Left kidney (tissue), 8 donors: ENCODE measurements at places on chromosomes 2 and 18.

DNA sequence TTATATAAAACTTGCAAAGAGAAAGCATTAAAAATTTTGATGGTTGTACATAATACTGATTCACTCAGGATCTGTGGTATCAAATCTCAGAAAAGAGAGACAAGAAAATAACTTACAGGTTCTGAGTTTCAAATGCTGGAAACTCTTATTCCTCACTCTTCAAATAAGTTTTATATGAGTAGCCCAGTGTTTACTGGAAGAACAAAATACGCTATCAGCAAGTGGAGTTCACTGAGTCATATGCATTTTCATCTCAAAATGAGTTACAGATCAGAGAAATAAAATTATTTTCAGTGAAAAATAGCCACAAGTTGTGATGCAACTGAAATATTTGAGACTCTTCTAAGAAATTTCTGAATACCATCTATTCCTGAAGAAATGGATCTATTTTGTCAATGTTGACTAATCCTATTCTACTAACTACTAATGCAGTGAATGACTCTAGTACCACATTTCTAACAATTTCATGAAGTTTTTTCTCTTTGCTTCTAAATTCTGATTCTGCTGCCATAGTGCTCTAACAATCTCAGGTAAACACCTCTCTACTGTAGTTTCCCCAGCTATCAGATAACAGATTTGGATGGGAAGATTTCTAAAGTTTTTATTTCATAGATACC is 391.7 kb downstream of the ZEB2 start:
- no peak for DNase-seq

GRCh38 chr18:66760559-66760958 is 156.7 kb upstream of the CDH19 start:
- DNase-seq: no peak

GRCh38 chr2:158570869-158571268 is 114.1 kb downstream of the PKP4 start:
- no peak for DNase-seq

DNA sequence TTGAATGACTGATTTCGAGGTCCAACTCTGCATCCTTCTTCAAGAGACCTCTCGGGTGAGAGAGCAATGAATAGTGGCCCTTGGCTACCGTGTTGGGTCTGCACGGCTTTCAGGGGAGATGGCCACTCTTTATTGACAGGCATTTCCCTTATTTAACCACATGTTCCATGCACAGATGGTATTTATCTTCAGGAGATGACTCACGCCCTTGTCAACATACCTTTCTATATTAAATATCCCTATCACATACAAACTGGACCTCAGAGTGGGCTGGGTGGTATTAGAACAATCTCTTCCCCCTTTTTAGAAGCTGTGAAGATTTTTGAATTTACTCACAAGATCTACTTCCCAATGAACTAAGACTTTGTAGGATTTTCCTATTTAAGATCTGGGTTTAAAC is 109.6 kb upstream of the CDC42EP3 start:
- no peak for DNase-seq

DNA sequence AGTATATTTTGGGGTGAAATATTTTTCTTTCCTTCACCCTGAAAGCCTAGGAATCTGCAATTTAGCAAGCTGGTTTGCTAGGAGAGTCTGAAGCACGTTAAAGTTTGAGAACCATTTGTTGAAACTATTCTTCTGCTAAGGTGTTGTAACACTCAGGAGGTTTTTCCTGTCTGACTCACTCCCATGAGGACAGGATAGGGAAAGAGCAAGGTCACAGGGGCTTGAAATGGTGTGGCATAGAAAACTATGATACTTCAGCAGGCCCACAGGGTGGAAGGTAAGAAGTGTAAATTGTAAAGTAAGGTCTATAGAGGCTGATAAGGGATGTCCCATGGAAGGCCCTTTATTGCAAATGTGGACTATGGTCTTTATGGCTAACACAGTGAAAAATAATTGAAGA is 177.7 kb upstream of the ZC3H15 start:
- no peak for DNase-seq

GRCh38 chr2:20496076-20496872 is 49.4 kb downstream of the RHOB start:
- no peak for DNase-seq

DNA sequence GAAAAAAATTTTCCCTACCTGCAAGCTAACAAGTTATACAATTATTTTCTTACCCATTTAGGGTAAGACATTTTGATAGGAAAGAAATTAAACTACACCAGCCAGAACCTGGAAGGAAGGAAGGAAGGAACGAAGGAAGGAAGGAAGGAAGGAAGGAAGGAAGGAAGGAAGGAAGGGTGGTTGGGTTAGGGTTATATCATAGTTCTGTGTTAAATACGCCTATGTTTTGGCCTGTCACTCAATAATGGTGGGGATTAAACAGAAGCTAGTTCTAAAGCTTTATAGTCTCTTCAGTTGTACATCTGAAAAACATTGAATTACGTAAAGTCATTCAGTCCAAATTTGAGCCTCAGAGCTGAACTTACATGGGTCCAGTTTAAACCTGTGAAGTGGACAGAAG is 74.9 kb upstream of the DNMT3A start:
- DNase-seq: no peak

DNA sequence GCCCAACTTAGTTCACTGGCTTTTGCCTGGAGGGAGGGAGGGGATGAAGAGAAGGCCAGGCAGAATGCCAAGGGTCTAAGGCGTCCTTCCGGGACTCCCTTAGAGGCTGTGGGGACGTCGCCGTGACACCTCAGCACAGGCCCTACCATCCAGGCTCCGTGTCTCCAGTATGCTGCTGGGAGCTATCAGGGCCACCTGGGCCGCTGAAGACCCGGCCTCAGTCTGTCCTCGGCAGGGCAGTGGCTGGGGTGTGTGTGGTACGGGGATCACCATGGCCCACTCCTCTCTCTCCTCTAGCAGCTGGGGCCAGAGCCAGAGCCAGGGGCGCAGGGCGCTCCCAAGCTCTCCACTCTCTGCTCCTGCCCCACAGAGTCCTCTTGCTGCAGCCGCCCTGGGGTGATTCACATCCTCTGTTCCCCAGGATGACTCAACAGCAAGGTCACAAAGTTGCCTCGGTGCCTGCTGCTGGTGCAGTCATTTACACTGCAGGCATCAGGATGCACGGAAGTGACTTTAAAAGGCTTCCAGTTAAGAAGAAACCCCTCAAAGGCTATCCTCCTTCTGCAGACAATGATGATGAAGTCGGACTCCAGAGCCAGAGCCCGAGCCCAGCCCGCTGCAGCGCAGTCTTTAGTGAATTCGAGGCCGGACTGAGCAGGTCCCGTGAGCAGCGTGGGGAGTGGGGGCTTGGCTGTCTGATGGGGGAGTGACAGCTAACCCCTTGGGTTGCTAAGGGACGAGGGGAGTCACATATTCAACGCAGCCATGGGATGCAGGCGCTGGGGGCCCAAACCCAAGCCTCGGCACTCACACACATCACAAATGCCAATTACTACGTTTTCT is 31.9 kb downstream of the SNORC start:
- no peak for DNase-seq

DNA sequence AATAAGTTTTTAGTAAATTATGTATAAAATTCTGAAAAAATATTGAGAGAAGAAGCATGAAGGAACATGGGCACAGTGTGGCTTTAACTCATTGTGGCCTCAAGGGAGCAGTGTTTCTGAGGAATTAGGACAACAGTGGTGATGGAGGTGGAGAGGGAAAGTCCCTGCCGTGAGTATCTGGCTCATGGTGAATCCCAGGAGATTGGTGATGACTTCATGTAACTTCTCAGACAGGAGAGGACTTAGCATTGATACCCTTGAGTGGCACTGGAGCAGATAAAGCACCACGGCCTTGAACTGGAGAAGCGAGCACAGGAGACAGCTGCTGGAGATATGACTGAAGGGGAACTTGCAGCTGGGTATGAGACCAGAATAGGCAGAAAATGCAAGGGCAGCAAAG is 35.0 kb upstream of the LRP1B start:
- DNase-seq: no peak
